ENCODE measurements at places on chromosomes 6 and 20.

DNA sequence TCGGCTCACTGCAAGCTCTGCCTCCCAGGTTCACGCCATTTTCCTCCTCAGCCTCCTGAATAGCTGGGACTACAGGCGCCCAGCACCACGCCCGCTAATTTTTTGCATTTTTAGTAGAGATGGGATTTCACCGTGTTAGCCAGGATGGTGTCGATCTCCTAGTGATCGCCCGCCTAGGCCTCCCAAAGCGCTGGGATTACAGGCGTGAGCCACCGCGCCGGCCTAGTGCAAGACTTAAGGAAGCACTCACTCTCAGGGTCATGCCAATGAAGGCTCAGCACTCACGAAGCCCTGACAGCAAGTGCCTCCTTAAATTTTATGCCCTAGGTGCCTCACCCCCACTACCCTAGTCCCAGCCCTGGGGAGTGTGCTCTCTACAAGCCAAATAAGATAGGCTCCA lies 4.7 kb upstream of the DOK5 start:
- no peak for DNase-seq

- DNase-seq: no peak
These were observed 23.9 kb upstream of the YWHAB start for GRCh38 chr20:44861531-44862006.

DNA sequence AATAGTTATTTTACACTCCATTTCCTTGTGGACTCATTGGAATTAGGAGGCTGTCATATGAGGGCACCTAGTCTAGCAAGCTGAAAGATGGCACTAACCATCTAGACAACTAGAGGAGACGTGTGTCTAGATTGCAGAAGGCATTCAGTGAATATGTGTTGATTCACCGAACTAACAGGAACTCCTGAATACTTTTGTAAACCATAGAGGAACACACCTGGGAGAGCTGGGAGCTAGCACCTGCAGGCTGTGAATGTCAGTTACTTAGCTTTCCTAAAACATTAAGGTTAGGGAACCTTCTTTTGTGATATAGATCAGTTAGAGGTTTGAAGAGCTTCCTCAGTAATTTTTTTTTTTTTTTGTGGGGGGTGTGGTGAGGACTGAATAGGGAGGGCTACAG lies 7.7 kb downstream of the OPN5 start:
- DNase-seq: no peak

GRCh38 chr6:166252601-166253000 lies 55.6 kb downstream of the PRR18 start:
- no peak for DNase-seq

GRCh38 chr6:119818876-119819275 lies 469.3 kb upstream of the MAN1A1 start:
- no peak for DNase-seq

GRCh38 chr6:2220154-2220553 lies 25.3 kb downstream of the GMDS start:
- no peak for DNase-seq

GRCh38 chr6:107715550-107716321 lies 108.4 kb downstream of the SCML4 start:
- DNase-seq: no peak

GRCh38 chr6:84280639-84281038 lies 53.2 kb upstream of the CEP162 start:
- DNase-seq: no peak

DNA sequence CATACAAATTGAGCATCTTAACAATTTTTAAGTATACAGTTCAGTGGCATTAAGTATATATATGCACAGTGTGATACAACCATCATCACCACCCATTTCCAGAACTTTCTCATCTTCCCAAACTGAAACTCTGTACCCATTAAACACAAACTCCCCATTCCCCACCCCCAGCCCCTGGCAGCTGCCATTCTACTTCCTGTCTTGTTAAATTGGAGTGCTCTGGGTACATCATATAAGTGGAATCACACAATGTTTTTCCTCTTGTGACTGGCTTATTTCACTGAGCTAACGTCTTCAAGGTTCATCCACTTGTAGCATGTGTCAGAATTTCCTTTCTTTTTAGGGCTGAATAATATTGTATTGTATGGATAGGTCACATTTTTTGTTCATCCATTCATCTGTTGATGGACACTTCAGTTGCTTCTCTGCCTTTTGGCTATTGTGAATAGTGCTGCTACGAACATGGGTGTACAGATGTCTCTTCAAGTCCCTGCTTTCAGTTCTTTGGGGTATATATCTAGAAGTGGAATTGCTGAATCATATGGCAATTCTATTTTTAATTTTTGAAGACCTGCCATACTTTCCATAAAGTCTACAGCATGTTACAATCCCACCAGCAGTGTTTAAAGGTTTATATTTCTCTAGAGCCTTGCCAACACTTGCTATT lies 19.6 kb upstream of the RREB1 start:
- DNase-seq: no peak

- DNase-seq: no peak
These were observed 369.0 kb downstream of the ARHGAP18 start for GRCh38 chr6:129340983-129341382.

DNA sequence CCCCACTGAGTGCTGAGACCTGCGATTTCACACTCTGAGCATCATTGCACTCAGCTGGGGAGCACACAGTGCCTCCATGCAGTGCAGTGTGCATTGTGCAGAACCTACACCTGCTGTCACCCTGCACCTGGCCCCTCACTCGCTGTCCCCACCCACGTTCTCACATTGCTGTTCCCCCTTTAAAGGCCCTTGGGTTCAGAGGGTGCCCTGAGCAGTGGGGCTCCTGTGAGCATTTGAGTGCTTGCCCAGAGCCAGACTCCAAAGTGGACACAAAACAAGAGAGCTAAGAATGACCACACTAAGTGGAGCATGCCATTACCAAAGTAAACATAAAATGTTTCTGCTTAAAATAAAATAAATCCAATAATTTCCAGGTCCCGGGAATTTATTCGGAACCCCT lies 131.0 kb upstream of the CST7 start:
- no peak for DNase-seq

DNA sequence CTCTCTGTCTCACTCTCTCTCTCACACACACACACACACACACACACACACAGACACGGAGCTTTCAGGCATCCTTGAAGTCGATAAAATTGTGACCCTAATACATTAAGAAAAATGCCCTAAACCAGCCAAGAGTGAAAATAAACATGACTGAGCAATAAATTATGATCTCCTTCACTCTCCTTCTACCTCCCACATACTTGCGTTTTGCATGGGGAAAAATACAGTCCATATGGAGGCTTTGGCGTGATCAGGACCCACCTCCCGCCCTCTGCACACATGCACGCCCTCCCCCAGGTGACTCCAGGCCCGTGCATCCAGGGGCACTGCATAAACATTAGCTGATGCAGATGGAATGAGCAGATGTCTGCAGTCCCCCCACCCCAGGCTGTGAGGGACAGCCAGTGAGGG lies 114.2 kb upstream of the JARID2 start:
- no peak for DNase-seq

GRCh38 chr6:33696076-33696475 lies 15.4 kb downstream of the UQCC2 start:
- DNase-seq: no peak

GRCh38 chr6:157267109-157267611 lies 56.2 kb downstream of the TMEM242 start:
- no peak for DNase-seq

- no peak for DNase-seq
These were observed 128.6 kb upstream of the LRFN2 start for GRCh38 chr6:40715570-40716403.

GRCh38 chr6:16184551-16184950 lies 53.8 kb upstream of the GMPR start:
- DNase-seq: no peak

- no peak for DNase-seq
These were observed 529.5 kb downstream of the PRKN start for GRCh38 chr6:162198076-162198475.

DNA sequence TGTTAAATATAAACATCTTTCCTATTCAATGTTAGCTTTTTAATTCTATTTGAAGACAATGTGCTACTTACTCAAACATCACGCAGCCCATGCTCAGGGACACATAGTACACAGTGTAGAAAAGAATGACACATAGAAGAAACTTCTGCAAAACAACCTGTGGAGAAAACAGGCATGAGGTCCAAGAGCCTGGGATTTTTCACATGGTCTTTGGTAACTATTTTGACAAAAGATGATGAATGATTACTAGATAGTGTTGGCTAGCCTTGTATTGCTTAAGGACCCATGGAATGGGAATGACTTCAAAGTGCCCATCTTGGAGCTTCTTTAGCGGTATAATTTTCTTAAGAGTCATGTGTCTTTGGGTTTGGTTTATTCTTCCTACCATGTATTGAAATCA lies 15.4 kb downstream of the TMEM244 start:
- DNase-seq: no peak

DNA sequence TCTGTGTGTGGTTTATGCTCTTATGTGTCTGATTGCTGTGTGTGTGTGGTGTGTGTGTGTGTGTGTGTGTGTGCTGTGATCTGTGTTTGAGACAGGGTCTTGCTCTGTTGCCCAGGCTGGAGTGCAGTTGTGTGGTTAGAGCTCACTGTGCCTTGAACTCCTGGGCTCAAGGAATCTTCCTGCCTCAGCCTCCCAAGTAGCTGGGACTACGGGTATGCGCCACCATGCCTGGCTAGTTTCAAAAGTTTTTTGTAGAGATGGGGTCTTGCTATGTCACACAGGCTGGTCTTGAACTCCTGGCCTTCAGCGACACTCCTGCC lies 3.4 kb upstream of the ZNF512B start:
- no peak for DNase-seq

GRCh38 chr20:53899351-53900167 lies 170.8 kb downstream of the BCAS1 start:
- DNase-seq: peak; percentile 87

- no peak for DNase-seq
These were observed 3.3 kb downstream of the ENTPD6 start for GRCh38 chr20:25198663-25199383.

- no peak for DNase-seq
These were observed 42.5 kb upstream of the CD83 start for GRCh38 chr6:14075095-14075503.

GRCh38 chr6:158284876-158285655 lies 27.2 kb upstream of the TULP4 start:
- DNase-seq: no peak

GRCh38 chr6:80862756-80863155 lies 756.3 kb downstream of the BCKDHB start:
- DNase-seq: no peak

GRCh38 chr6:91812596-91813274 lies 1225.9 kb upstream of the MAP3K7 start:
- no peak for DNase-seq

GRCh38 chr6:33857093-33857931 lies 53.5 kb upstream of the MLN start:
- DNase-seq: no peak

DNA sequence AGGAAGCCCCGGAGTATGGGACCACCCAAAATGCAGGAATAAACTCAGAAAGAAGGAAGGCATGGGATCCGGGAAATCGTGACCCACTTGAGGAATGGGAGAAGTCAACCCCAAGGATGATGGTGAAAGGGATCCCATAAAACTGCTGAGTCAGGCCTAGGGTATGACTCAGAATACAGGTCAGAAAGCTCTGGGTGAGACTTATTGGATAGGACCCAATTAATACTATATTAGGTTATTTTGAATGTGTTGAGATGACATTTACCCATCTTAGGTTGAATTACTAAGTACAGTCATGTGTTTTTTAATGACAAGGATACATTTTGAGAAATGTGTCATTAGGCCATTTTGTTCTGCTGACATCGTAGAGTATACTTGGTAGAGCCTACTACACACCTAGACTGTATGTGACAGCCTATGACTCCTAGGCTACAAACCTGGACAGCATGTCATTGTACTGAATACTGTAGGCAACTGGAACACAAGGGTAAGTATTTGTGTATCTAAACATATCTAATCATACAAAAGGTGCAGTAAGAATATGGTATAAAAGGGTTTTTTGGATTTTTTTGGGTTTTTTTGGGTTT lies 17.1 kb upstream of the HIVEP1 start:
- DNase-seq: no peak

DNA sequence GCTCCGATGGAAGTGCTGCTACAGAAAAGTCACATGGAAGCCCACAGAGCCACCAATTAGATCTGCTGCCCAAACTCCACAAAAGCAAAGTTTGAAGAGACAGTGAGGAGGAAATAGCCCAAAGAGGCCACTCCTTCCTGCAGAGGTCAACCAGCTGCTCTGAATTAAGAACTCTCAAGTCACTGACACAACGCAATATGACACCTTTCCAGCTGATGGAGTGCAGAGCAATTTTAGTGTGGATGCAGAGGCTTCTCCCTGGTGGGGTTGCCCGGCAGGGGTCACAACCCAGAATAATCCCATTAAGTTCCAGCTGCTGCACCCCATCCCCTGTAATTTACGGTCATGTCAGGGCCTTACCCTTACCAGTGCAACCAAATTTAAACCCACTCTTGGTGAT lies 361.9 kb upstream of the JARID2 start:
- no peak for DNase-seq

DNA sequence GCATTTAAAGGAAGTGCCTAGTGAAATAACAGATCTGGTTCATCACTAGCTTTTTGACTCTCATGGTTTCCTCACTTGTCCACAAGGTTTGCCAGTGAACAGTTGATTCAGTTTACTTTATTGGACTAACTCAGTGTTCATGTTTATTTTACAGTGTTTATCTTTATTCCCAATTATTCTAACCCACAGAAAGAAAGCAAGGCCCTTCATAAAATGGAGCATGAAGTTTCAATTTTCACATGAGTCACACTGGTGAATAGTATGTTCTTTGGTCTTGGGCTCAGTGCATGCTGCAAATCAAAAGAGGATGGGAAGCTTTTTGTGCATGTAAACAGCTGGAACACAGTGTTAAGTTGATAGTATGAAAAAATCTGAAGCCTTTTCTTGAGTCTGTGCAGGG lies 217.6 kb upstream of the HDDC2 start:
- DNase-seq: no peak

- DNase-seq: no peak
These were observed 127.2 kb downstream of the MTHFD1L start for GRCh38 chr6:150992703-150993102.

DNA sequence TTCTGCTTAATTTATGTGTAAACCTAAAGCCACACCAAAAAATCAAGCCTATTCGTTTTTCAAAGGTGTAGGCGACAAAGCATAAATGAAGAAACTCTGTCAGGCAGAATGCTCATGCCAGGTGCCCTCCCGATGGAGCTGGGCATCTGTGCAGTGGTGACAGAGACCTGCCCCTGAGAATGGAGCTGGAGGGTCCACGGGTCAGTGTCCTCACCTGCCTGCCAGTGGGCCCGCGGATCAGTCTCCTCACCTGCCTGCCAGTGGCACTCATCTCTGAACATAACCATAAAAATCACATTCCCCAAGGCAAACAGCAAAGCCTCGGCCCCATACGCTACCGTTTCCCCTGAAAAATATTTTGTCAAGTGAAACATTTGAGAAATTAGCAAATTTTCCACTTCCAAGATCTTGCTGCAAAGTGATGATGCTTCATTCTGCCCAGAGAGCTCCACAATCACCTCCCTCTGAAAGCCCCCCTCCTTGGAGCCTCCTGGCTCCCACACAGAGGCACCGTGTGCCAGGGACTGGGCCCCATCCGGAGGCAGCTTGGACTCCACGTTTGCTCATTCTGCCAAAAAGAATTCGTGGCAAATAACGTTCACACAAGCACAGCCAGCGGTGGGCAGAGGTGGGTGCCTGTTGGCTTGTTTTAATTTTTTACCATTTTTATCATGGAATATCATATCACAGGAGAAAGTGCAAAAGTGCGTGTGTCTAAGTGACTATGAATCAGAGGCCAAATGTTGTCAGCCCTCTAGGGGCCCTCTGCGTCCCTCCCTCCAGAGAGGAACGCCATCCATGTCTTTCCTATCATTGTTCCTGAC lies 88.8 kb downstream of the YTHDF1 start:
- DNase-seq: no peak

GRCh38 chr6:26272171-26272637 lies 92.8 kb upstream of the BTN3A2 start:
- DNase-seq: peak; percentile 37

Measured in stimulated activated CD4-positive, alpha-beta T cell treated with anti-CD3 and anti-CD28 coated beads, Interleukin-4, amount 100 ng/mL, for 4 hours (primary cell).